M059J (cell line): ENCODE measurements at places on chromosomes 1 and 21. TPM values are rescaled to one million over a fixed set of nuclear protein-coding genes. Genes with fewer than 3 reads are reported as not detected.

LRRN2 gene
- 0.02 TPM in 1 of 2 replicates, not detected in the other for total RNA-seq

GRCh38 chr1:44262816-44263567 is 49.7 kb downstream of the DMAP1 start:
- DNase-seq, result no peak

ALX3 gene
- not detected in 2 replicates for total RNA-seq

GRCh38 chr1:50517488-50517887 is 94.2 kb upstream of the DMRTA2 start:
- DNase-seq, result no peak

DNA sequence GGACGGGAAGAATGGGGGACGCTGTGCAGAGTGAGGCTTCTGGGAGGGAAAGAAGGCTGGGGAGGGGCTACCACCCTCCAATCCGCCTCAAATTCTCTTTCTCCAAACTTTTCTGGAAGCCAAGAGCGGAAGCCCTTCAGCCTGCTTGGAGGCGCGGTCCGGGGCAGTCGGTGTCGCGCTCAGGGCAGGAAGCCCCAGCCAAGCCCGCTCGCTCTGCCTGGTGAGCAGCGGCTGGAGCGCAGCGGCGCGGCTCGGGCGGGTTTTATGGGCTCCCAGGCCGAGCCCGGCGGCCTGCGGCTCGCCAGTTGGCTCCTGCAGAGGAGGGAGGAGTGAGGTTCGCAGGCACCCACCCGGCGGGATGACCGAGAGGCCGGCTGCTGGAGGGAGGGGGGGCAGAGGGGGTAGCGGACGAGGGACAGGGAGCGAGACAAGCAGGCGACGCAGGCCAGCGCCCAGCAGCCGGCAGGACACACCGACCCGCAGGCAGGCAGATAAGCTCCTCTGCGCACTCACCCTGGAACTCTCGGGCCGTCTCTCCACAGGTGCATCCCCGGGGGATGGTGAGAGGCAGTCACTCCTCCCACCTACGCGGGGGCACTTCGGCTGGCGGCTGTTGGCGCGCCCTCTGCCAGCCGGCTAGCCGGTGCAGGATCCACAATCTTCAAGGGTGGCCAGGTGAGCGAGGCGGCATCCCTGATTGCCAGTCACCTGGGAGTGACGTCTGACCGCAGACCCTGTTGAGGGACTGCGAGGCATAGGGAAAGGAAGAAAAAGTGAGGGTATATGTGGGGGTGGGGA is at the start of gene AVPR1B:
Gene AVPR1B (minus strand): TSS at position 238 of the 798 bp plus-strand sequence. CDS start 498 bp downstream, outside the sequence.
- peak; percentile 35 for DNase-seq

GPR37L1 gene
- not detected in 2 replicates for total RNA-seq

- DNase-seq, result peak; percentile 63
Measured at GRCh38 chr1:112906150-112906698, 49.8 kb downstream of the SLC16A1 start.

DNA sequence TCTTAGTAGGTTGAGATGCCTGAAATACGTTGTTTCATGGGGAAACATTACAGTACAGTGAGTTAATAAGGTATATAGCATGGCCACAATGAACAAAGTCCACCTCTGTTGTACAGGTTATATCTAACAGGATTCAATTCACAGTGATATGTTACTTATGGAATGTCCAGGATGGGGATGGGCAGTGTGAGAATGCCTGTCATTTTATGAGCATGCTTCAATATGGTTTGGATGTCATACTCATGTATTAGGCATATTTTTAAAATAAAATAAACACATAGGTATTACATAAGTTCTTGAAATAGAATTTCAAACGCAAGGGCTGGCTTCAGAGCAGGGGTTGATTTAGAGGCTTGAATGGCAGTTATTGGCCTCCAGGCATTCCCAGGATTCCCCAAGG is 6.1 kb upstream of the PHLDA3 start:
- no peak for DNase-seq

- no peak for DNase-seq
Measured at GRCh38 chr1:40712405-40712944, 21.0 kb downstream of the NFYC start.
